Caki2 (cell line): ENCODE measurements at places on chromosomes 7 and 10. TPM values are rescaled to one million over a fixed set of nuclear protein-coding genes. Genes with fewer than 3 reads are reported as not detected.

GAD2 gene
- total RNA-seq = not detected in 2 replicates

PRKAR2B gene
- 12.5 and 14.0 TPM in 2 replicates for total RNA-seq

NANOS1 gene
- 22.5 and 27.9 TPM in 2 replicates for total RNA-seq

CTAGE8 gene
- 1.3 TPM in 1 of 2 replicates, not detected in the other for total RNA-seq

NEURL1 gene
- total RNA-seq = not detected in 2 replicates

C10orf53 gene
- not detected in 2 replicates for total RNA-seq

DGKI gene
- total RNA-seq = 1.1 and 1.2 TPM in 2 replicates

NKX1-2 gene
- not detected in 2 replicates for total RNA-seq

TMEM196 gene
- total RNA-seq = not detected in 2 replicates

LEP gene
- total RNA-seq = not detected in 2 replicates

EEPD1 gene
- 73.6 and 91.9 TPM in 2 replicates for total RNA-seq

TSPAN12 gene
- 45.3 and 46.5 TPM in 2 replicates for total RNA-seq

GOLGA7B gene
- 5.1 and 5.4 TPM in 2 replicates for total RNA-seq

MUC3A gene
- total RNA-seq = 0.20 TPM in 1 of 2 replicates, not detected in the other

ARL3 gene
- total RNA-seq = 9.1 and 14.3 TPM in 2 replicates

HABP2 gene
- 0.72 and 1.6 TPM in 2 replicates for total RNA-seq

AGAP5 gene
- total RNA-seq = 3.5 TPM in 1 of 2 replicates, not detected in the other

ACADSB gene
- 4.3 and 4.7 TPM in 2 replicates for total RNA-seq
